ENCODE measurements at places on chromosomes 5 and 9.

DNA sequence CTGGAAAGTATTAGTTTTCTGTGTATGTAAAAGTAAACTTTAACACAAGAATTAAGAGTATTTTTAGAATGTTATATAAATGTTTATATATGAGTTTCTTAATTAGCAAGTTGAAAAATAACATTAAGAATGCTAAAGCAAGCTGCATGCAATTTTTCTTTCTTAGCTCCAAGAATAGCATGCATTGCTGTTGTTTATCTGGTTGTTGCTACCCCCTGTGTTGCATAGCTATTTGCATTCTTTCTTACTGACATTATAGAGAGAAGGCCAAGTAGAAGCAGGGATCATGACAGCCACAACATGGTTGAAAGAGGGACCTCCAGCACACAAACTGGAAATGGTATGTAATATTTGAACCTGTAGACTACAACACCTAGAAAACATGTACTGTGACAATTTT, 94.8 kb downstream of the ERCC6L2 start:
- no peak for DNase-seq

DNA sequence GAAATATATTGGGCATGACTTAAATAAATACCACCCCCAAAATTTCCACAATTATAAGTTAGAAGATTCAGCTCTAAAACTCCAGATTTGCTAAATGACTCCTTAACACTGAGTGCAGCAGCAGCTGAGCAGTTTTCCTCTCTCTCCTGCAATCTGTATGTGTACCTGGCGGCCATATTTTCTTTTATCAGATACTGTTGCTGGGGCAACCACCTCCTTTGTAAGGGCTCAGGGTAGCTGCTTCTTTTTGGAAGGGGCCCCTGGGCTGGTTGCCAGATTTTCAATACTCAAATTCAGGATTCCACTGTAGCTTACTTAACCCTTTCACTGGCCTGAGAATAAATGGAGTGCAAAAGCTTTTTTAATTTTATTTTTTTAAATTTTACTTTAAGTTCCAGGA, 197.0 kb downstream of the TAF11L14 start:
- DNase-seq = no peak

- DNase-seq = peak; percentile 40
These were observed at the start of gene F2R for GRCh38 chr5:76715736-76716455. Gene F2R, plus strand, starts transcription at chr5:76716126. Its CDS starts 182 bp downstream, at chr5:76716308.

DNA sequence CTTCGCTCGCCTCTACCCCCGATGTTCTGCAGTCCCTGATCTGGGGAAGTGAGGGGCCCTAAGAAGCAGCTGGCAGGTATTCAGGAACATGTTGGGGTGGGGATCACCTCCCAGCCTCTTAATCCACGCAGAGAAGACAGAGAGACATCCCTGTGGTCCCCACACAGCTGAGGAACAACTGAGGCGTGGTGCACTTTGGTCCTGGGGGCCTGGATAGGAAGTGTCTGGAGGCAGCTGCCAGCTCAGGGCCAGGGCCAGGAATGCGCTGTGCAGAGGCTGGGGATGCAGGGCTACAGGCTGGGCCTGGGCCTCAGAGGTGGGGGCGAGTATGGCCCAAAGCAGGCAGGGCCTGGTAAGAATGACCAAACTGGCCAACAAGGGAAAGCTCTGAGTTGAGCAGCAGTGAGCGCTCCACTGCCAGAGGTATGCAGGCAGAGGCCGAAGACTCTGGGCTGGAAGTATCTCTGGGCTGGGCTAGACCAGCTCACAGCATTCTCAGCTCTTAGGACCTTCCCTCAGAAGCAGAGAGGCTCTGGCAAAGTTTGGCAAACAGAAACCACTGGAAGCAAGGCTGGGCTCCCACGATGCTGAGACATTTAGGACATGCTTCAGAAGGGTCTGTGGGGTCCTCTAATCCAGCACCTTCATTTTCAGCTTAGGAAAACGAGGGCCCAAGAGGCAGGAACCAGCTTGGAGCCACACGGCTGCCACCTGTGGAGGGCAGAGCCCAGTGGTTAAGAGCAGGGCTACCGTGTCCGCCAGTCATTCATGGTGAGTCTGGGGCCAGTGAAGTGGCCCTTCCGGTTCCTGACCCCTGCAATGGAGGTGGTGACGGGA, 174.4 kb downstream of the GAPVD1 start:
- no peak for DNase-seq

DNA sequence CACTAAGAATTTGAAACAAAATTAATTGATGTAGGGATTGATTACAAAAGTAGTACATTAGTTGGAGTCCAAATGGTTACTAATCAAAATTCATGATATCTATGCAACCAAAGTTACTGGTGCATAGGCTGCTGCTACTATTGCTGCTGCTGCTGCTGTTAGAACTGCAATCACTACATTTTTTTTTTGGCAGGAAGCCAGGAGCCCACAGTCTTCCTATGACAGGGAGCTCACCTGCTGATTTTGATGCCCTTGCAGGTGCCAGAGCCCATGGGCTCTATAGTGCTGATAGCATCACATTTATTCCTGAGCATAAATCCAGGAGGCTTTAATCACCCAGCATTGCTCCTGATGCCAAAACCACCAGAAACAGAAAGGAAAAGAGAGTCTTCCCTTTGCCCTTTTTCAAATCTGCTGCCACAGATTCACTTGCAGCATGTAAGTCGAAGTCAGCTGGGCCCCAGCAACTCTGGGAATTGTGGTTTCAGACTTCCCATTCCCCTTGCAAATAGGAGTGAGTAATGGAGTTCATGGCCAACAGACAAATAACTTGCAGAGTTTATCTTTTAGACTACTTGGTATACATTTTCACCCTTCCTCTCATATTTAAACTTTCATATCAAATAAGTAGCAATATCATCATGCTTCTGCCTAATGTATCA, 17.6 kb downstream of the SLCO6A1 start:
- no peak for DNase-seq

DNA sequence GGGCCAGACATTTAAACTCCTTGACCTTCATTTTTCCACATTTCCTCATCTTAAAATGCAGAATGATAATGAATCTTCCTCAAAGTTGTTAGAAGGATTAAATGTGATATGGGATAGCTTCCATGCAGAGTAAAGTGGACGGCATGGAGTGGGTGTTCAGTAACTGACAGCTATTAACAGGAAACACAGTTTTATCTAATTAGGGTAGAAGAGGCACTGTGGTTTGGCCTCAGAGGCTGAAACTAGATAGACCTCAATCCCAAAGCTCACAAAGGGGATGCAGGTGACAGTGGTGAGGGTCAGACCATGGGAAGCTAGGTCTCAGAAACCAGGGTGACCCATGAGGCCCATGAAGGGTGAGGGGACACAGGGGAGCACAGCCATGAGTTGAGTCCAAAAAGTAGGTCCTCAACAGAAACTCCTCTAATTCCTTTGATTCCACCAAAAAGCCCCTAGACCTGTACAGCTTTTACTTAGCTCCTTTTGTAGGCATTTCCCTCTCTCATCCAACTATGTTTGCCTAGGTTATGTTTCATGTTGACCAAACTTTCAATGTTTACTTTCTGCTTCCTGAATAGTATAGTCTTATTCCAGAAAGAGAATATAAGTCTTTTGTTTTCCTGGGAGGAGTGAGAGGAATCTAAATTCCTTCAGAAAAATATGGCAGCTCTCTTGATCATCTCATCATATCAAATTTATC, 27.9 kb upstream of the GLDC start:
- no peak for DNase-seq

GRCh38 chr9:134418354-134418753, 92.1 kb downstream of the RXRA start:
- no peak for DNase-seq

- DNase-seq = no peak
These were observed 179.7 kb downstream of the HSD17B3 start for GRCh38 chr9:96122282-96122681.

DNA sequence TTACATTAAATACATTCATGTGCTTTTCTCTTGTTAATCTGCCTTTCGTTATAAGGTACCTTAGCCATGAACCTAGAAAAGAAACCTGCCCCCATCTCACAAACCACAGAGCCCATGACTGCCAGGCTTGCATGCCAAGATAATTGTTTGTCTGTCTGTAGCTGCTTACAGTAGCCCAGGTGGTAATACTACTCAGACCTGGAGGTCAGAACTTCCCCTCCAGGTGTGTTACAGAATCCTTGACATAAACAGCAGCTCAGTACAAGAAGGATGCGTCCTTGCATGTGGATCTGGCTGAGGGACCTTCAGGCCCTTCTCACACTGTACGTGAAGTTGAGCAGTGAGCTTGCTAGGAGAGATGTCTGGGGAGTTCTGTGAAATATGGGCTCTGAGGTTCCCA, 291.4 kb downstream of the CSNK1G3 start:
- DNase-seq = no peak

DNA sequence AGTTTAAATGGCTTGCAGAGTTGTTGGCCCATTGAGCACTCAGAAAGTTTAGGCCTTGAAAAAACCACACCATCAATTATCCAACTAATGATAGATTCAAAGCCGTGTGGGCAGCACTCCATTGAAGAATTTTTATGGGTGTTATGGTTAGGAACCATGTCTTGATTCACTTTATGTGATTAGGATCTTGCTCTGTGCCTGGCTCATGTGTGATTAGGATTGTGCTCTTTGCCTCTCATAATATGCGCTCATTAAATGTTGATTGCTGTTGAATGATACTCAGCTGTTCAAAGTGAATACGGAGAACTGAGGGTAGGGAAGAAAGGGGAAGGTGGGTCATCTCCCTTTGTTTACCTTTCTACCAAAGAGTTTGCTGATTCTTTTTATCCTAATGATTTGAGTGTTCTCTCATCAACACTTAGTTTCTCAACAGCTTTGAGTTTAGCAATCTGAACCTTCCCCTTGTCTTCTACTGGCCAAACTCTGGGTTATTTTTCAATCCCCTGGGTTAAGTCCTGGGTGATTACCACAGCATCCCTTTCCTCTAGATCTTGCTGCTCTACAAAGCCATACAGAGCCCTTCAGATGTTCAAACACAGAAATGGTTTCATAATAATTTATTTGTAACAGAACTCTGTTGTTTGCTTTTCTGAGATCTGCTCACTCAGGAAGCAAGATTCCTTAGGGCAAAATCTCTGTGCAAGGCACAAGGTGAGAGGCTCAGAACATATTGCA, 668.8 kb upstream of the RGMB start:
- no peak for DNase-seq

- DNase-seq = no peak
These were observed 10.1 kb upstream of the SEMA5A start for GRCh38 chr5:9555961-9556360.

DNA sequence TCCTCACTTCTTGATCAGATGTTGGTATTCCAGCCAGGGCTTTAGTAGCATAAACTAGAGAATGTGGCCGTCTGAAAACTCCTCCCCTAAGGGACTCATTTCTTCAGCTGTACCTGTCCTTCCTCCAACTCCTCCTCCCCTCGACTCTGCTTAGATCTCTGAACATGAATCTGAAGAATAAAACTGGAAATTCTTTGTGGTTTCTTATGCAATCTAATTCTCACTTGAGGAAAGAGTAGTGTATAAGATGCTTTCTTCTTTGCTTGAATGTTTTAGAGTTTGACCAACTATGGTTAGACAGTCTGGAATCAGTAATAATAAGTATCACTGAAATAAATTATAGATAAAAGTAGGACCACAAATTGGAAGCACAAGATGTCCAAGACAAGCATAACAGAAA, 128.5 kb downstream of the LRRC70 start:
- DNase-seq = no peak

- DNase-seq = no peak
These were observed 86.9 kb upstream of the PITX1 start for GRCh38 chr5:135120951-135121350.

DNA sequence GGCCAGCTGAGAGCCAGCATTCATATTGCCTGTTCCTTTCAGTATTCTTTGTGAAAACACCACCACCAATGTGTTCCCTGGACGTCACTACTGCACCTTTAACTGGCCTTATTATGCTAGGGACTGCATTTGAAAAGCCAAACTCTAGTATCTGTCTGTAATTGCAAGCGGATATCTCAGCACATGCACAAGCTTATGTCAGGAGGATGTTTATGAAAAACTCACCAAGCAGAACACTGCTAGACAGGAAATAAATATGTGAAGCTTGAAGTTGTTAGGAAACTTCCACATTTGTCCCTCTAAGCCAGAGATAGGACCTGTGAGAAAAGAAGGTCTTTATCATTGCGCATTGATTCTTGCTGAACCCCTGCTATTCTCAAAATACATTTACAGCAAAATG, 135.4 kb upstream of the CCDC152 start:
- DNase-seq = no peak

DNA sequence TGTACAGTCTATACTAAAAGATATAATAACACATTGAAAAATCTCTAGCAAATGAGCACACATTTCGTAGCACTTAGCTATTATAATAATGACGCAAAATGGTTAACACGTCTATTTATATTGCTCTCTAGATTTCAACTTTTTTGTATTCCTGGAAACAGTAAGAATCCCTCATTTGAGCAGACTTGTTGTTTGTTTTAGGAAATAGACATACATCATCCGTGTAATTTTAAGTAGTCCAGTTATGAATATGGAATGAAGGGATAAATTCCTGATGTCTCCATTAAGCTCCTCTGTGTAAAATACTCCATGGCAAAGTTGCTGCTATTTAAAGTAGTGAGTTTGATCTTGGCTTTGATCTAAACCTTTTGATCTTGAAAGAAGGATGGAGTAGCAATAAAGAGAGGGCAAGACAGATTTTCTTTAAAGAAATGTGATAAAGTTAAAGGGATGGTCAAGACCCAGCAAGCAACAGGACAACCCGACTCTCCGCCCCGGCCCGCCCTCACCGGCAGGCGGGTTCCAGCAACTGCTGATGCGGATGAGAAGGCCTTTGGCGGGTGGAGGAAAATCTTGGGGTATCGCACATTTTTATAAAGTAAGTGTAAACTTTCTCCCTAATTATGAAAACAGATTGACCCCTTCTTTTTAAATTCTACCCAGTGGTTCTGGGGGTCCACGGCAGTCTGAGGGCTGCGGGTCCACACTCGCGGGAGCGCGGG, 277.4 kb downstream of the AOPEP start:
- DNase-seq = no peak

DNA sequence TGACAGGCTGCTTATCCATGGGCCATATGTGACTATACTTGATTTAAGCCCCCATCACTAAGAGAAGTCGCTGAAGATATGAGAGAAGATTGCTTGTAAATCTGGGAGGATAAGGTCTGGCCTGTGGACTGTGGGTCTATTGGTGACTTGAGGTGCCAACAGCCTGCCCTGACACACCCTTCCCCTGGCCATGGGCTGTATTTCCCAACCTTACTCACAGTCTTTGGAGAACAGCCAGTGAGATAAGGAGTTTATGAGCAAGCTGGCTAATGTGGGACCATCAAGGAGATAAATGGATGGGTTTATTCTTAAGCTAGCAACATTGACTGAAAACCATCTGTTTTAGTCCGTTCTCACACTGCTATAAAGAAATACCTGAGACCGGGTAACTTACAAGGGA, 231.3 kb downstream of the ZSWIM6 start:
- no peak for DNase-seq

- DNase-seq = no peak
These were observed 20.0 kb upstream of the SPATA31E1 start for GRCh38 chr9:87862536-87863268.
